Ecto neural progenitor cell (in vitro differentiated cells): ENCODE measurements at places on chromosomes 12 and 14.

DNA sequence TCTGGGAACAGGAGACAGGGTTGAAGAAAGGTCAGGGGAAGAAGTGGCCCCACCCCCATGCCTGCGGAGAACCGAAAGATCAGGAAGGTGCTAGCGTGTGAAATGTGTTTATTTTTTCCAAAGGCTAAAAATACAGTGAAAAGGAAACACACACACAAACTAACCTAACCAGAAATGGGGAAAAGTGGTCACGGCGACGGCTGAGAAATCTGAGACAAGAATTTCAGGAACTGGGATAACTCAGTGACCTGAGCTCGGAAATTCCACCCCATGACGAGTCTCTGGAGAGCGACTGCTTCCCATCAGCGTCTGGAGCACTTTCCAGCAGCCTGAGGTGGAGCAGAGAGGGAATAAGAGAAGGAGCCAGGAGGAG is 16.6 kb upstream of the RND1 start:
- peak; percentile 65 for DNase-seq

DNA sequence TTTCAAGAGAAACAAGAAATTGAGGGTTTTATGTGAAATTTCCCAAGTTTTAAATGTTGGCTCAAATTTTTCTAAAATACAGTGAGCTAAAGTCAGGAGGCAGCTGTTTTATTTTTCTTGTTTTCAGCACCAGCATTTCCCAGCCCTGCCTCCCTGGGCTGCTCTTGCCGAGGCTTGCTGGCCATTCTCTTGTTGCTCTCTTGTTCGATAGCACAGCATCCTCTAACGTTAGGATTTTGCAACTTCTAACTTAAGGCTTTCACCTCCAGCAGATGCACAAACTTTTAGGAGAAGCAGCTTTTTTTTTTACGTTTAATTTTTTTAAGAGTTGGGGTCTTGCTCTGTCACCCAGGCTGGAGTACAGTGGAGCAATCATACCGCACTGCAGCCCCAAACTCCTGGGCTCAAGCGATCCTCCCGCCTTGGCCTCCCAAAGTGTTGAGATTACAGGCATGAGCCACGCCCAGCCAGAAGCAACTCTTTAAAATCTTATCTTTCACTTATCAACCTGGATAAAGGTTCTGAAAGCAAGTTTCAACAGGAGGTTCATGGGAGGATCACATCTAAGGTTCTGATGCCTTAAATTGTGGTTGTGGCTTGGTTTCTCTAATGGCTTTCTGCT is 40.2 kb downstream of the B4GALNT3 start:
- DNase-seq, result no peak

DNA sequence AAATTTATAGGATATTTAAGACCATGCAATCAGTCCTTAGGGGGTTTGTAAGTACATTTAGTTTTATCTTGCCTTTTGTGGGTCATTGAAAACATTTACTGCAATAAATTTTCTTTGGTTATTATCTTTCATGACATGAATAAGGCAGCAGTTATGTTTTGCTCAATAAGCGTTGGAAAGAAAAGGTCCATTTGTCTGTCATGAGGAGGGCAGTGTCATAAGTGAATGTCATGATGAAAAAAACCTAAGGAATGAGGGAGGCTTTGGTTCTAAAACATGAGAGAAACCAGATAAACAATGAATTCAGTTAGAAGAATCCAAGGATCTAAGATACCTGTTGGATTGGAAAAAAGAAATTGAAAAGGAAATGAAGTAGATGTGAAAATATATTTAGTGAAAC is 209.4 kb downstream of the NAV3 start:
- no peak for DNase-seq

GRCh38 chr12:112792301-112792700 is 753 bp downstream of the RPH3A start:
- DNase-seq, result no peak

DNA sequence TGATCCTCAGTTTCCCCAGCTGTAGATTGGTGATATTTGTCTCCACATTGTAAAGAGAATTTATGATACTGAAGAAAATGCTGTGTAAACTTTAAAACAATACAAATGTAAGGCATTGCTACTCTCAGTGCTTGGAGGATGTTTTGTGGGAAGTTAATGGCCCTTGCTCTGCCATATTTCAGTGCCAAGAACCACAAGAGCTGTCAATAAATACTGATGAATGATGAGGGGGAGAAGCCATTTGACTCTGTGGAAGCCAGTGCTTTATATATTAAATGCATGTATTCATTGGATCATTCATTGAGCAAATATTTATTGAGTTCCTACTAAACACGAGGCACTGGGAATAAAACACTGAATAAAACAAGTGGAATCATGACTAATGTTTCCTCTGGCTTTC is 30.8 kb downstream of the CACNA1C start:
- no peak for DNase-seq

GRCh38 chr12:3300833-3301401 is 190.1 kb upstream of the PRMT8 start:
- no peak for DNase-seq

DNA sequence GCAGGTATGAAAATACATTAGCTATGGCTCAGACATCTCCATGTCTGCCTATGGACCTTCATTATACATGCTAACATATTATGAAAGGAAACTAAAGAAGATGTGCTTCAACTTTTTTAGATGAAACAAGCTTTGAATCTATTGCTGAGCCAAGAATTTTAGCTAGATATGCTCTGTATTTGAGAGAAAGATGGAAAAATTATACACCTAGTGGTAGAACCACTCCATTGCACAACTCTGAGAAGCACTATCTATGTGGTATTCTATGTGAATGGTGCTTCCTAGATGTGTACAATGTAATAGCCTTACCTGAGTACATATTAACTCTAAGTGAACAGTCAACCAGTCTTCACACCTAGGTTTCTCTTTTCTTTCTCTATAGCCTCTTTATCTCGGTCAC is 17.3 kb downstream of the EPYC start:
- no peak for DNase-seq

GRCh38 chr14:89399157-89399556 is 17.9 kb downstream of the FOXN3 start:
- no peak for DNase-seq

DNA sequence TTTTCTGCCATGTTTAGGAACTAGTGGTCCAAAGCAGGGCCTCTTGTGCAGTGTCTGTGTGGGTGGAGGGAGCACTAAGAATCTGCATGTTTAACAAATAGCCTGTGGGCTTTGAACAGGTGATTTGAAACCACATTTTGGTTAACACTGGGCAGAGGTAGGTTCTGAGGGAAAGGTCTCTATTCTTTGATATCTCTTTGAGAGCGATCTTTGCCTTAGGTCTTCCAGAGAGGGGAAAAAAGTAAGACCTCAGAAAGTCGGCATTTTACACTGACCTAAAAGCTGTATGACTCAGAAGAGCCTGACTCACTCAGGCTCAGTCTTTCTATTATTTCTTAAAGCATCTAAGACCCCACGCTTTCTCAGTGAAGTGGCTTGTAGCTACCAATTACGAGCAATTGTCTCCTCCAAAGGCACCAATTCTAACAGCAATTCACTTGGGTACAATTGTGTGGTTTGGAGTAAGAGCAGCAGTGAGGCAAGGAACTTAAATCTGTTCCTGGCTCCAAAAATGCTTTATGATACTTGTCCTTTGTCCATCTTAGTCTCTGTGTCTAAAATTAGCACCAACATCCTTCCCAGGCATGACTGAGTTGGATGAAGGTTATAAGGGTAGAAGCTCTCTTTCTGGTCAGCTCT is 8.8 kb downstream of the EIF2B2 start:
- DNase-seq, result no peak

DNA sequence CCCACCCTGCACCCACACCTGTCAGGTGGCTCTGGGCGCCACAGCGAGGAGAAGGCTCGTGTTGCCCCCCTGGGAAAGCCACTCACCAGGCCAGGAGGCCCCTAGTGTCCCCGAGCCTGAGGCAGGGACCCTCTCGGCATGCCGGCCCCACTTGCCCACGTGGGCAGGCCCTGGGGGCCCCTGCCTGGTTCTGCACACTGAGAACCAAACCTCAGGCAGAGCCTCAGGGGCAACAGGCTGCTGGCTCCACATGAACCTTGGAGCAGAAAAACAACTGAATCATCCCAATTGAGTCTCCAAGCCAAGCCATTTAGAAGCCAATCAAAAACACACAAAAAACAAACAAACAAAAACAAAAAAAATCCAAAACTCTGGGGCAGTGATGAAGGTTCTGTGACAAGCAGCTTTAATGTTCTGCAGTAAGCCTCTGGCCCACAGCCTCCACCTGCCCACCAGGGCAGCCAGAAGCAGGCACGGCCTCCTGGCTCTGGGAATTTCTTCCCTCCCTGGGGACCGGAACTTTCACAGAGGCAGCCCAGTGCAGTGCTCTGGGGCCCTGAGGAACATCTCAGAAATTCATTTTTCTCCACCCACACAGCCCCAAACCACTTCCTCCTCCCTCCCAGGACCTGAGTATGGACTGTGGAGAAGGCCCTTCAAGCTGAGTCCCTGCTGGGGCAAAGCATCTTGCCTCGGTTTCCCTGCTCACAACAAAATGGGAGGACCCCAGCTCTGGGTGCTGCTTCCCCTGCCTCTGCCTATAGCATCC is 90.2 kb downstream of the CHGA start:
- DNase-seq, result no peak

- no peak for DNase-seq
Measured at GRCh38 chr12:49548481-49548821, 9.6 kb downstream of the KCNH3 start.

DNA sequence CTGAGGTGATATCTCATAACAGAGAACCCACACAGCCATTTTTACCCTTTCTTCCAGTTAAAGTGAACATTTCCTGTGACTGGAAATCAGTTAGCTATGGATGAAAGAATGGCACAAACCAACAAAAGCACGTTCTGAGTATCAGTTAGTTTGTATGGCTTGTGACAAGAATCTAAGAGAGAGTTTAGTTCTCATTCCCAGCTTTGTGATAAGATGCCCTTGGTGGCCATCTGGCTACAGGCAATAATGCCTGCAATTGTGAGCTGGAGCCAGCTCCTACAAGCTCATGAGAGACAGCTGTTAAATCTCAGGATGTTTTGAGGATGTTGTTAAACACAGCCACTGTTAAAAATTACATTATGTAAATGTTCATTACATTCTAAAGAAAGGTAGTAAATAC is 122.0 kb upstream of the FRMD6 start:
- no peak for DNase-seq

GRCh38 chr14:53814392-53814791 is 142.2 kb downstream of the BMP4 start:
- no peak for DNase-seq

DNA sequence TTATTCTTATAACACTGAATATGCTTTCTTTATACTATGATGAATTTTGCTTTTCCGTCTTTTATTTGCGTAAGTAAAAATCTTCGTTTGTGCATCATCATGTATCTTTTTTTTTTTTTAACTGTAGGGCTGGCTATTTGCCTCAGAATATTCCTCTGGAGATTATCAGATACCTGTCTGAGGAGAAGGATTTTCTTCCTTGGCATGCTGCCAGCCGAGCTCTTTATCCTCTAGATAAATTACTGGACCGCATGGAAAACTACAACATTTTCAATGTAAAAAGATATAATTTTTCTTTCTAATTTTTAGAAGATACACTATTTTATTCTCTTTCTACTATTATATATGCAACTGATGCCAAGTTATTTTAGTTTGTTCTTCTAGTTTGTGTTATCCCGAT is 346.6 kb downstream of the TRHDE start:
- DNase-seq, result no peak

GRCh38 chr14:81341370-81341769 is 58.8 kb downstream of the STON2 start:
- DNase-seq, result no peak

DNA sequence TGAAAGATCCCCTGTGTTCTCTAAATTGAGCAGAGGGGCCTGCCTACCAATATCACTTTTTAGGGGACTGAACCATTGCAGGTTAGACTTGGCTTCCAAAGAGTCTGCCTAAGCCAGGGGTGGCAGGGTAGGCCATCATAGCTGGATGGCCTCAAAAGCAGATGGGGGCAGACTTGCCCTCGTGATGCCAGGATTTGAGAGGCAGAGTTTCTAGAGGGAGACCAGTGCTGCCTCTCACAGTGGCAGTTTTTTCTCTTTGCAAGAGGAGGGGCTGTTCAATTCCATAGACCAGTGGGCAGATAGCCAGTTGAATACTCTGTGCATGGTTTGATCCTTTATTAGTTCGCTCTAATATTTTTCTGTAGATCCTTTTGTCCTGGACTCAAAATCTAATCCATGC is 23.8 kb upstream of the SMCO2 start:
- DNase-seq, result no peak

DNA sequence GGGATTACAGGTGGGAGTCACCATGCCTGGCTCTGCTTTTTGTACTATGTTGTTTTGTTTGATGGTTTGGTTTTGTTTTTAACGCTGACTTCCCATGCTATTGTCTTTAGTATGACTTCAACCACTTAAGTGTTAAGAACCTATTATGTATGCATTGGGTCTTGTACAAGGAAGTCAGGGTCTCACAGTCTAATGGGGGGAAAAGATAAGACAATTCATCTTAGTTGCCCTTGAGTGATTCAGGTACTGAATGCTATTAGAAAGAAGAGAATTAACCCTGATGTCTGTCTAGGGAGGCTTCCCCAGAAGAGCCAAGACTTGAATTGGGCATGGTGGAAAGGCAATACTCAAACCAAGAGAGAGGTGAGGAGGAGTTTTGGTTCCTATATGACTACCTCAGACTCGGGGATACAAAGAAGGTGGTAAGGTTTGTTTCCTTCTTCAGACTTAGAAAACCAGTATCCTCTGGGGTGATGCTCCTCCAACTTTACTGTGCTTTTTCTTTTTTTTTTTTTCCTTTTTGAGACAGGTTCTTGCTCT is 64.6 kb downstream of the SUSD6 start:
- no peak for DNase-seq

- DNase-seq, result no peak
Measured at GRCh38 chr12:88839486-88839885, 259.2 kb upstream of the KITLG start.

DNA sequence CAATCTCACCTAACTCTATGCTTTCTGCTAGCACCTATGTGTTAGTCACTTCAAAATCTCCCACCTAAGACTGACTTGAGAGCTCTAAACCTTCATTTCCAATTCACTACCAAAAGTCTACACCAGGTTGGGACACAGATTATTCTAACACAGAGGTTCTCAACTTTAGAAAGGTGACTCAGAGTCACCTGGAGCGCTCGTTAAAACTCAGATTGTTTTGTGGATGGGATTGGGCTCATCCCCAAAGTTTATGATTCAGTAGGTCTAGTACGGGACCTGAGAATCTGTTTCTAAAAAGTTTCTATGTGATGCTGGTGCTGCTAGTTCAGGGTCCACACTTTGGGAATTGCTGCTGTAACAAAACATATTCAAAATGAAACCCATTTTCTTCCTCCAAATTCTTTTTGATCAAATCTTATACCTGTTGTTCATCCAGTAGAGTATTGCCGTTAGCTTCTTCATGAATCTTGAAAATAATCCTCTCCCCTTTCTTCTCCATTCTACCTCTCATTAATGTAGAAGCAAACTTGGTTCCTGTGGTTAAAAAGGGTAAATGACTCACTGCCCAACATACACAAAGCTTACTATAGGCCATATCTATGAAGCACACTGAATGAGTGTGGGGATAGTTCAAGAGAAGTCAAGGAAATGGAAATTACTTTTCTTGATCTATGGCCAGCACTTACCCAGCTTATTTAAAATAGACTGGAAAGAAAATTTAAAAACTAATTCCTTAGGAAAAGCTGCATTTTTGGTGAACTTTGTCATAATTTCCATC is 206.7 kb downstream of the KIF21A start:
- DNase-seq, result no peak

GRCh38 chr12:56565510-56566101 is 44.0 kb downstream of the RBMS2 start:
- DNase-seq, result peak; percentile 66
